ENCODE measurements at places on chromosomes 11 and 22. TPM values are rescaled to one million over a fixed set of nuclear protein-coding genes. Genes with fewer than 3 reads are reported as not detected.

DNA sequence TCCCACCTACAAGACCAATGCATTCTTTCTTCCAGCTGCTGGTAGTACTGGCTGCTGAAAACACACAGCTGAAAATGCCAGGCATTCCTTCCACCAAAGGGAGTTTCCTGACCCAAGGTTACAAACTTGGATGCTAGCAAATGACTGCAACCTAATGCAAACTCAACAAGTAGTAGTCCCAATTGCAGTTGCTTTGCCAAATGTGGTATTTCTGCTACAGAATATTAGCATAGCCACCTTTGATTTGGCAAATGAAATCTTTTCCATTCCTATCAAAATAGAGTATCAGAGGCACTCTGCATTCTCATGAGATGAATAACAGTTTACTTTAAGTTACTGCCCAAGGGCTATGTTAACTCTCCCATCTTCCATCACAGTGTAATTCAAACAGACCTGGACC, 172.0 kb upstream of the ARHGAP42 start:
- DNase-seq: peak; percentile 53

The C22orf31 gene
- not detected for polyA plus RNA-seq

The PARVA gene
- 25.1 TPM for polyA plus RNA-seq

GRCh38 chr22:17436382-17436980, 67.2 kb downstream of the CECR2 start:
- peak; percentile 64 for DNase-seq

The TSSK2 gene
- not detected for polyA plus RNA-seq

DNA sequence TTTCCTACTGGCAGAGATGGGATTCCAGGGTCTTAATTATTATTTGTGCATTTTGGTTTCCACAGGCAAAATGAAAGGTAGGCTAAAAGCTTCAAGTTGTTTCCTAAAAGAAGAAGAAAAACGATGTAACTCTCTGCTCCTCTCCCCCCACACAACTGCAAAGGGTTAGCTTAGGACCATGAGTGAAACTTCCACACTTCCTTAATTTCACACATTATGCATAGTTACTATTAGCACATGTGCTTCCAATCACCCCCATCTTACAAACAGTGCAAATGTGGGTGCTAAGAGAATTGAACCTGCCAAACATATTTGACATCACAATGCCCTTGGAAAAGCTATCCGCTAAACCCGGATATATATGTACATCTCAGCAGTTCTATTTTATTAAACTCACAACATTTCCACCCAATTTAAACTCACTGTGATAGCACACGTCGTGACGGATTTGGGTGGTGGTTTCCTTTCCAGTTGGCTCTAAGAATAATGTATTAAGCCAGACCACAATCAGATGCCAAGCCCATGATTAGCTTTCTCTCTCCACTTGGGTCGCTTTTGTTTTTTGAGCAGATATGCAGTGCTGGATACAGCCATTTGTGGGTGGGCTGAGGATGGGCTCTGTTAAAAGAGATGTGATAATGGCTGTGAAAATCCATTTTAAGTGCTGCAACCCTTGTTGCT, 245.0 kb upstream of the POU2AF2 start:
- no peak for DNase-seq

DNA sequence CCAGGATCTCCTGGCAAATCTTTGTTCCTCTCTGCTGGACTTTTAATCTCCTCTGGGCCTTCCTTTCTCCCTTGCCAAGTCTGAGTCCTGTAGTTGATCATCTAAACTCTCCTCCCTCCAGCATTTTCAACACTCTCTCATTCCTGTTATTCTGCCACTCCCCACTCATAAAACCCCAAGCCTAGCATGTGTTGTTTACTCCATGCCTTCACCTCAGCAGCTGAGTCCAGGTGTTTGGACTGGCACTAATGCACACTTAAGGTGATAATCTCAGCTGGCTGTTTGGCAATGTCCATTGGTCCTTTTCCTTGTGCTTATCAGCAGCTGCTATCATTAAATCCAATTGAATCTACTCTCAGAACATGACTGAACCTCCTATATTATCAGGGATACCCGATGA, 876.8 kb upstream of the TENM4 start:
- DNase-seq: no peak

The C11orf86 gene
- polyA plus RNA-seq: 0.92 TPM

- DNase-seq: no peak
Measured at GRCh38 chr11:130037058-130037457, 32.6 kb upstream of the APLP2 start.

Data from kidney (tissue), 22 donors.